K562 (cell line): ENCODE measurements at places on chromosomes 11 and 22. TPM values are rescaled to one million over a fixed set of nuclear protein-coding genes. Genes with fewer than 3 reads are reported as not detected.

DNA sequence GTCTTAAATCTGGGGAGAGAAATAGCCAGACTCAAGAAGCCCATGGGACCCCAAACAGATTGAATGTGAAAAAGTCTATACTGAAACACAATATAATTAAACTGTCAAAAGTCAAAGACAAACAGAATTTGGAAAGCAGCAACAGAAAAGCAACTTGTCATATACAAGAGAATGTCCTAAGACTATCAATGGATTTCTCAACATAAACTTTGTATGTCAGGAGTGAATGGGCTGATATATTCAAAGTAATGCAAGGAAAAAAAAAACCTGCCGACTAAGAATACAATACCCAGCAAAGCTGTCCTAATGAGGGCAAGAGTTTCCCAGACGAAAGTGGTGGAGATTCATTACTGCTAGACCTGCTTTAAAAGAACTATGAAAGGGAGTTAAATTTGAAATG, 73.2 kb downstream of the TBC1D22A start:
- DNase-seq = no peak

AGBL2 gene
- total RNA-seq = 0.93 and 0.96 TPM in 2 replicates

- DNase-seq = no peak
Observed at GRCh38 chr11:85799142-85799541, 11.8 kb downstream of the SYTL2 start.

DNA sequence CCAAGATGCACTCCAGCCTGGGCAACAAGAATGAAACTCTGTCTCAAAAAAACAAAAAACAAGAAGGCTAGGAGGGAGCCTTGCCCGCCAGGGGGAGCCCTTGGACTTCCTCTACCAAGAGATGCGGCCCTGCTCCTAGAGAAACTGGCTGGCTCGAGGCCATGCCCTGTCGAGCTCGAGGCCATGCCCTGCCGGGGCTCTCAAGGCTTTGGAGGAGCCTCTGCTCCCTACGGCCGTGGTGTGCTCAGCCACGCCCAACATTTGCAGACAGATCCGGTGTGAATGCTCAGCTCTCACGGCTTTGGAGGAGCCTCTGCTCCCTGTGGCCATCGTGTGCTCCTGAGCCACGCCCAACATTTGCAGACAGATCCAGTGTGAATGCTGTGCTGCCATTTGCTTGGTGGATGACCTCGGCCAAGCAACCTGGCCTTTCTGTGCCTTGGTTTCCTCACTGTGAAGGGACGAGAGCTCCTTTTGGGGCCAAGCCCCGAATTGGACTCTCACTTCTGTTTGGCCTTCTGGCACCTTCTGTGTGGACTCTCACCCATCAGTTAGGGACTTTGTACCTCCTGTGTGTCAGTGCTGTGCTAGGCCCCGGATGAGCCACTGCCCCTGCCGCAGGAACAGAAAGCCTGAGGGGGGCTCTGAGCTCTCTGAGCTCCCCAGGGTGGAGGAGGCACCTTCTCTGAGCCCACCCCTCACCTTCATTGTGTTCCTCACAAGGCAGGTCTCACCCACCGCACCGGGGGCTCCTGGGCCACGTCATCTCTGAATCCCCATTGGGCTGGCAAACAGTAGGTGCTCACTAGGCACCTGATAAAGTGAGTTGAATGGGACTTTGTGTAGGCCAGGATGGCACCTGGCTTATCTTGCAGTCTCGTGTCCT, 14.1 kb downstream of the C11orf24 start:
- peak; percentile 84 for DNase-seq

OR5A1 gene
- total RNA-seq = not detected in 2 replicates

DNA sequence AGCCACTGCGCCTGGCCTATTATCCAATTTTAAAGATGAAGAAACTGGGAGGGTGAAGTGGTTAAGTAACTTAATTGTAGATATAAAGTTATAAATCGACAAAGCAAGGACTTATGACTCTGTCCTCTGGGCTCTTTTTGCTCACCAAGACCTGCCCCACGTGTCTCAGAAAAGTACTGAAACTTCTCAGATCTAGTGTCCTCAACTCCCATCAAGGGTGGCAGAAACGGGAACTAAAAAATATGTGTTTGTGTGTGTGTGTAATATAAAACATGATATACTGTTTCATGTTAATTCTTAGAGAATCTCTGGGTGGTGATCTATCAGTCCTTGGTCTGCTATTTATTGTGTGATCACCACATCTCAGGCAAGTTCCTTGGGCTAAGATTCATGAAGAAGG, 104.9 kb downstream of the GAB2 start:
- DNase-seq = no peak
